ENCODE measurements at places on chromosomes 5 and 9. TPM values are rescaled to one million over a fixed set of nuclear protein-coding genes. Genes with fewer than 3 reads are reported as not detected.

DNA sequence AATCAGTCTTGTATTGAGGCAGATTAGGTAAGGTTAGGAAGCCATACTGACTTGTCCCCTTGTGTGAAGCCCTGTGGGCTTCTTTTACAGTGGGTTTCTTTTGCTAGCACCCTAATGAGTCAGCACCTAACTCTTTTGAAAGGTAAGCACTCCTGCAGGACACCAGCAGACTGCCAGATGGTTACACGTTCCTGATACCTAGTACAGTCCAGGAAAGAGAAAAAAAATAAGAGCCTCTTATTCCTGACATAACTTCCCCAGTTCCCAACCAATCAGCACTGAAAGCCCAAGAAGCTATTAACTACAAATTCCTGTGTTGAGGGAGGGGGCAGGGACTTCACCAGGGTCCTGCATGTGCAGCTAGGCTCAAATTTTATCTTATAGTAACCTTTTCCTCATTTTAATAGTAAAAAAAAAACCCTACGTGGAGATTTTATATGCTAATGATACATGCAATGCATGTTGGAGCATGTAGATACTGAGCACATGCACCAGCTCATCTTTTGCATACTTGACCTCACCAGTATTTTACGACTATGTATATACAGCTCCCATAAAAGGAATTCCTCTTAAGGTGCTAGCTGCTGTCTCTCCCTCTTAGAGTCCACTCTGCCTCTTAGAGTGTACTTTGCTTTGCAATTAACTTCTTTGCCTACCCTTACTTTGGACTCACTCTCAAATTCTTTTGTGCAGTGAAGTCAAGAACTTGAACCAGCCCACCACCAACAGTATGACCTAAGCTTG, 84.7 kb upstream of the RORB start:
- no peak overlapping the region for H3K27ac ChIP-seq
- DNase-seq = no peak
- H3K4me1 ChIP-seq = no peaks in the 10 kb centered on the region
- no peaks in the 10 kb centered on the region for H3K27me3 ChIP-seq
- no peaks in the 10 kb centered on the region for H3K36me3 ChIP-seq

DNA sequence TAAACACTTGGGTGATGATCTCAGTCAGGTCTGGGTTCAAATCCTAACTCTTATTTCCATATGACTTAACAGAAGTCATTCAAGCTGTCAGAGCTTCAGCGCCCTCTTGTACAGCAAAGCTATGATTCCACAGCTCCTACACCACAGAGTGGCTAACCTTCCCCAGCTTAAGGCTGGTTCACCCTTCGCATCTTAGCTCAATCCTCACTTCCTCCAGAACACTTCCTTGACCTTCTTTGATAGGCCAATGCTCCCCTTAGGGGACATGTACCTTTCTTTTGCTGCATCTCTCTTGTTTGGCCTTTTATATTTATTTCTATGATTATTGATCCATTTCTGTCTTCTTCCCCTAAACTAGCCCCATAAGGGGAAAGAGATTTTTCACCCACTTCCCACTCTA, 57.0 kb downstream of the RASEF start:
- H3K27me3 ChIP-seq = no peaks in the 10 kb centered on the region
- H3K36me3 ChIP-seq = no peaks in the 10 kb centered on the region
- DNase-seq = no peak

DNA sequence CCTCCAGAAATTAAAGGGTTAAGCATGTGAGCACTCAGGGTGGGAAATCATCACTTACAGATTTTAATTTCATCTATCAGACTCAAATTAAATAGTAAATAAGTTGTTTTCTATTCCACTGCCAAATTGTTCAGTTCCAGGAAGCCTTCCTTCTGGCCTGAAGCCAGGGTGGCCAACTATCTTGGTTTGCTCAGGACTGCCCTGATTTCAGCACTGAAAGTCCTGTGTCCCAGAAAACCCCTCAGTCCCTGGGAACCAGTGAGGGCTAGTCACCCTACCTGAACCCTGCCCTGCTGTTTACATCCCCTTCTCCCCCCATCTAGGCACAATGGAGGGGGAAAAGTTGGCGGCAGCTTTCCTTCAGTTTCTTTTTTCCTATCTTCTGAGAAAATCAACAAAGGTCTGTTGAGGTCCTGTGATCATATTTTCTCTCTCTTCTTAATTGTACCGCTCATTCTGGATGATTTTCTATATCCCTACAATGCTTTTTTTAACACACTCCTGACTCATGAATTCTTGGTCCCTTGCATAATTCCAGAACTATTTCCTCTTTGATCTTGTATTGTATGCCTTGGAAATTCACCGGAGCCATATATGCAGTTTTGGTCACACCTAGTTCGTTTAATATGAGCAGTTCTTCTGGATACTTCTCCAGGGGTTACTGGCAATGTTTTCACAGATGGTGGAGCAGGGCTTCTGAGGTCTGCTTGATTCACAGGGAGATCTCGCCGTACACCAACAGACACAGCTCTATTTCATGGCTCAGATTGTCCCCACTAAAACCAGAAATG, 103.8 kb downstream of the MAP1B start:
- H3K27me3 ChIP-seq = no peaks in the 10 kb centered on the region
- no peak overlapping the region for H3K4me3 ChIP-seq
- DNase-seq = no peak
- H3K36me3 ChIP-seq = no peaks in the 10 kb centered on the region
- no peak overlapping the region for H3K27ac ChIP-seq
- no peaks in the 10 kb centered on the region for H3K4me1 ChIP-seq

ABCA1 gene
- 0.89 TPM for total RNA-seq

GHR gene
- not detected for total RNA-seq

GRCh38 chr9:33446240-33446945, 1.0 kb downstream of the AQP3 start:
- H3K4me3 ChIP-seq = peak overlapping the region; percentile 99
- no peaks in the 10 kb centered on the region for H3K27me3 ChIP-seq
- H3K36me3 ChIP-seq = peaks cover 17% of the 10 kb centered on the region

DNA sequence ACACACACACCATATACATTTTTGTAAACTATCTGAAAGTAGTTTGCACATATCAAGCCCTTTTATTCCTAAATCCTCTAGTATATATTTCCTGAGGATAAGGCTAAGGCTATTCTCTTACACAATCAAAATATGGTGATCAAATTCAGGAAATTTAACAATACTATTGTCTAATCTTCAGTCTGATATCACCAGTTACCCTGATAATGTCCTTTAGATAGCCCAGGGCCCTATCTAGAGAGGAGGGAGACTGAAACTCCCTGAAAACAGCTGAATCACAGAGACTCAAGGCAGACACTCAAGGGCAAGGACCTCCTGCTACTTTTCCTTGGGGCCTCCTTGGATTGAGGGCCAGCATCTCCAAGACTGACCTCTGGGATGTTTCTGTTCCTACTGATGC, 30.4 kb downstream of the PTTG1 start:
- H3K27ac ChIP-seq = no peak overlapping the region
- H3K4me1 ChIP-seq = no peaks in the 10 kb centered on the region
- H3K4me3 ChIP-seq = no peak overlapping the region
- no peak for DNase-seq

PCDH1 gene
- not detected for total RNA-seq

WNK2 gene
- total RNA-seq = 0.20 TPM

- H3K27ac ChIP-seq = no peak overlapping the region
- peak; percentile 25 for DNase-seq
- H3K4me1 ChIP-seq = no peaks in the 10 kb centered on the region
- peak overlapping the region; percentile 6 for H3K4me3 ChIP-seq
- H3K27me3 ChIP-seq = no peaks in the 10 kb centered on the region
Observed at GRCh38 chr5:141084487-141084989, 9.9 kb upstream of the PCDHB2 start.

DNA sequence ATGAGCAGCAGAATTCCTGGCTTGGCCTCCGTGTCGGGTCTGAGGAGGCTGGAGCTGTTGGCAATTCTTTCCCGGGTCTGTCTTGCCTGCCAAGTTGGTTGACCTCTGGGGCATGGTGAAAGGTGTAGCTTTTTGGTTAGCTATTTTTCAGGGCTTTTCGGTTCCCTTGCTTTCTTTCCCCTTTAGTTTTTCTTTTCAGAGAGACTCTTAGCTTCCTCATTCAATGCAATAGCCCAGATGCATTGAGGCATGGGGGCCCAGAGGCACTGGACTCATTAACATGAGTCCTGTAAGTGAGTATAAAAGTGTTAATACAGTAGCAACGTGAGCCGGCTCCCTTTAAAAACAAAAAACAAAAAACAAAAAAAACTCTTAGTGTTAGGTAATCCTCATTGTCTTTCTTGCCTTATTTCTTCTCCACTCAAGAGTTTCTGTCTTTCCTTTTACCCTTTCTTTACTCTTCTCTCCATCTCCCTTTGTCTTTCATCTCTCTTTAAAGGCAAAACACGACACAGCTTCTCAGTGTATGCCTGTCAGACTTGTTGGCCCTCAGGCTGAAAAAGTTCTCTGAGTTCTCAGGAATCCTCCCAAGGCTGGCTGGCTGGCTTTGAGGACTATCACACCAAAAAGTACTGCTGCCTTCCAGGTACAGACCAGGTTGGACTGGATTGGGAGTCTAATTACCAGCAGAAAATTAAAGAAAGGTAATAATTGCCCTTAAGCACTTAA, 289.9 kb upstream of the TUT7 start:
- no peak overlapping the region for H3K27ac ChIP-seq
- no peaks in the 10 kb centered on the region for H3K4me1 ChIP-seq
- no peaks in the 10 kb centered on the region for H3K36me3 ChIP-seq
- no peaks in the 10 kb centered on the region for H3K27me3 ChIP-seq
- H3K4me3 ChIP-seq = no peak overlapping the region
- DNase-seq = no peak

DNA sequence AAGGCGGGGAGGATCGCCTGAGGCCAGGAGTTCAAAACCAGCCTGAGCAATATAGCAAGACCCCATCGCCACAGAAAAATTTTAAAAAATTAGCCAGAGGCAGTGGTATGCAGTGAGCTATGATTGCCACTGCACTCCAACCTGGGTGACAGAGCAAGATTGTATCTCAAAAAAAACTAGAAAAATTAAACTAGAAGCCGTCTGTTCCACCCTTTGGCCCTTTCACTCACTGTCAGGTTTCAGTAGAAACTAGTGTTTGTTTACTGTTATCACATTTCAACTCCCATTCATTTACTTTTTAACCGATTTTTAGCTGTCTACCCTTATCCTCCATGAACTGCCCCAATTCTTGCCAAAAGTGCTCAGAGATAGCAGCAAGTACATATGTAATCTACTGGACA, 8.3 kb downstream of the UGCG start:
- no peak overlapping the region for H3K4me3 ChIP-seq
- peaks cover 74% of the 10 kb centered on the region for H3K4me1 ChIP-seq
- no peaks in the 10 kb centered on the region for H3K27me3 ChIP-seq
- no peak overlapping the region for H3K27ac ChIP-seq
- peaks cover 6% of the 10 kb centered on the region for H3K36me3 ChIP-seq
- DNase-seq = no peak

- DNase-seq = no peak
- peaks cover 20% of the 10 kb centered on the region for H3K4me1 ChIP-seq
- peaks cover 75% of the 10 kb centered on the region for H3K36me3 ChIP-seq
- no peak overlapping the region for H3K27ac ChIP-seq
- no peaks in the 10 kb centered on the region for H3K27me3 ChIP-seq
Observed at GRCh38 chr9:133362359-133363044, 6.2 kb downstream of the SURF2 start.

DNA sequence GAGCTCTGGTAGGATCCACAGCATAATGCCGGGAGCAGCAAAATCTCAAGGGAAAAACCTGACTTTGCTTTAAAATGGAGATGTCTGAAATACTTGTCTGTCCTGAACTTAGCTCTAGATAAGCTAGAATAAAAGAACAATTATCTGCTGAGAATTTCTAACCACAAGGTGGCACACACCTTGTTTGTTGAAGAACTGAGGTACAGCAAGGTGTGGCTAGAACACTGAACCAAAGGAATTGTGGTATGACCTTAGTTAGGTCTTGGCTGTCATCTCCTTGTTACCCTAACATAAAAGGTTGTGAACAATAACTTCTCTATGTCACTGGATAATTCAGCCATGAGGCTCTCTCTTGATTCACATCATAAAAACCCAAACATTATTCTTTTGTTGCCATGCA, 72.3 kb upstream of the ANXA1 start:
- DNase-seq = no peak
- no peak overlapping the region for H3K27ac ChIP-seq
- H3K4me3 ChIP-seq = no peak overlapping the region
- no peaks in the 10 kb centered on the region for H3K36me3 ChIP-seq
- no peaks in the 10 kb centered on the region for H3K4me1 ChIP-seq

DNA sequence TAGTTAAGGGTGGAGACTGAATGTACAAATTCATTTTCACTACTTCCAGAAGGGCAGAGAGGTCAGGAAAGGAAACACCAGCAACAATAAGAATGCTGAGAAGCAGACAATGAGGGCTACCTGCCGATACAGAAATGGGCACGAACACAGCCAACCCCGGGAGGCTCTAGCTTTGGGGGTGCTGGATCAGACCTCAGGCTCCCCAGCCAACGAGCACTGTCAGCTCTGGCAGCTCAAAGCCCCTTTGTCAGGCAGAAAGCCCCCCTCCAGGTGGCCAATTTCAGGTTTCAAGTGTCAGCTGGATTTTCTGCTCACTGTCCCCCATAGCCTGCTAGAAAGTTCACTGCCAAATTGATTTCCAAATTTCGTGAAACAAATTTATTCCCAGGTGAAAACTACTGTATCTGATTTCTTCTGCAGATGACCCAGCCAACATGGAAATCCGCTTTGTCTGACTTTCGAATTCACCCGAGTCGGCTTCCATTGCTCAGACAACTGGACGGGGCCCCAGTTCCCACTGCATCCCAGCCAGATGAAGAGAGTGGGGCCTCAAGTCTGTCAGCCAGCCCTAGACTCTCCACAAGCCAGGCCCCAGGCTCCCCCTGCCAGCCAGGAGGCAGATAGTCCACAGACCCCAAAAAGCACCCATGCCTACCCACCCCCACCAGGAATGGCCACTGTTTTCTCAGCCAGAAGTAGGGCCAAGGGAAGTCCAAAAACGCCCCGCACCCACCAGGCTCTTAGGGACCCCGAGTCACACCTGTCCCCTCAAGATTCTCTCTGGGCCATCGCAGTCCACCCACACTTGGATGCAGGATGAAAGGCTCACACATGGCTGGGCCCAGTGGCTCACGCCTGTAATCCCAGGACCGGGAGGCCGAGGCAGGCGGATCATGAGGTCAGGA, 96.5 kb upstream of the PHYKPL start:
- no peaks in the 10 kb centered on the region for H3K36me3 ChIP-seq
- no peak overlapping the region for H3K27ac ChIP-seq
- peaks cover 4% of the 10 kb centered on the region for H3K27me3 ChIP-seq
- H3K4me1 ChIP-seq = no peaks in the 10 kb centered on the region
- H3K4me3 ChIP-seq = no peak overlapping the region

- H3K4me3 ChIP-seq = no peak overlapping the region
- no peak for DNase-seq
- H3K36me3 ChIP-seq = no peaks in the 10 kb centered on the region
- H3K27ac ChIP-seq = no peak overlapping the region
- no peaks in the 10 kb centered on the region for H3K4me1 ChIP-seq
- H3K27me3 ChIP-seq = no peaks in the 10 kb centered on the region
Observed at GRCh38 chr5:145752947-145753346, 82.2 kb downstream of the PRELID2 start.

DNA sequence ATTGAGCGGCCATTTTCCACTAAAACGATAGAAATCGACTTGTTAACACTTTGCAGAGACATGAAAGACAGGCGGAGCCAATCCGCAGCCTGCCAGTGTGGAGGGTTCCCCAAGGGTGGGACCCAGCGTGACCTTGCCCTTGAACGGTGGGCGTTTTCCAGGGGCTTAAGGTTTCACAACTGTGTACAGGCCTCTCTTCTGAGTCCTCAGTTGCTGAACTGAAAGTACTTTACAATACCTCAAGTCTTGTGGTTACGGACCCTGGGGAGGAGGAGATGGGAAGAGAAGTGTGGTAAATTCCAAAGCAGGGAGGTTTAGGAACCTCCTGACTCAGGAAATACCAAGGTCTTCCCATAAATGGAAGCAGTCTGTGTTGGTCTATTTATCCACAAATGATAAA, 68.2 kb upstream of the CKMT2 start:
- H3K27ac ChIP-seq = no peak overlapping the region
- DNase-seq = no peak
- no peaks in the 10 kb centered on the region for H3K27me3 ChIP-seq
- H3K4me1 ChIP-seq = no peaks in the 10 kb centered on the region
- no peaks in the 10 kb centered on the region for H3K36me3 ChIP-seq
